ENCODE measurements at places on chromosomes 12 and 14.

DNA sequence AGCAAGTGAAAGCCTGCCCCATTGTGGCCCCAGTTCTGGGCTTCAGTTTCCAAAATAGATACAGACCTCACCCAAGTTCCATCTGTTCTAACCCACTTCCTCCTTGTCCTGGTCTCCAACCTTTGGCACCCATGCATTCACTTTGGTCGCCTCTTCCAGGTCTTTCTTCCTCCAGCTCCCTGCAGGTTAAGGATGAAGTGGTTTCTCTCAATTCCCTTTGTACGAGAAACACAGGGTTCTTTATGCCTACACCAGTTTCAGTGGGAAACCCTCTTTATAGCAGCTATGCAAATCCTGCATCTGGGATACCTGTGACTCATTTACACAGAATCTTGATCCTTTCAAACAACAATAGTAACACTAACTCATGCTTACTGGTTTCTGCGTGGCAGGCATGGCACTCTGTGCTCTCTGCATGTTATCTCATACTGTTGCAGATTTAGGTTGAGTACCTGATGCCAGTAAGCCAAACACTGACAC is 110.6 kb upstream of the AMIGO2 start:
- no peaks in the 10 kb centered on the region for H3K27me3 ChIP-seq
- DNase-seq, result no peak
- no peak overlapping the region for H3K27ac ChIP-seq
- no peak overlapping the region for H3K4me3 ChIP-seq
- H3K4me1 ChIP-seq, result peaks cover 14% of the 10 kb centered on the region
- no peaks in the 10 kb centered on the region for H3K36me3 ChIP-seq

DNA sequence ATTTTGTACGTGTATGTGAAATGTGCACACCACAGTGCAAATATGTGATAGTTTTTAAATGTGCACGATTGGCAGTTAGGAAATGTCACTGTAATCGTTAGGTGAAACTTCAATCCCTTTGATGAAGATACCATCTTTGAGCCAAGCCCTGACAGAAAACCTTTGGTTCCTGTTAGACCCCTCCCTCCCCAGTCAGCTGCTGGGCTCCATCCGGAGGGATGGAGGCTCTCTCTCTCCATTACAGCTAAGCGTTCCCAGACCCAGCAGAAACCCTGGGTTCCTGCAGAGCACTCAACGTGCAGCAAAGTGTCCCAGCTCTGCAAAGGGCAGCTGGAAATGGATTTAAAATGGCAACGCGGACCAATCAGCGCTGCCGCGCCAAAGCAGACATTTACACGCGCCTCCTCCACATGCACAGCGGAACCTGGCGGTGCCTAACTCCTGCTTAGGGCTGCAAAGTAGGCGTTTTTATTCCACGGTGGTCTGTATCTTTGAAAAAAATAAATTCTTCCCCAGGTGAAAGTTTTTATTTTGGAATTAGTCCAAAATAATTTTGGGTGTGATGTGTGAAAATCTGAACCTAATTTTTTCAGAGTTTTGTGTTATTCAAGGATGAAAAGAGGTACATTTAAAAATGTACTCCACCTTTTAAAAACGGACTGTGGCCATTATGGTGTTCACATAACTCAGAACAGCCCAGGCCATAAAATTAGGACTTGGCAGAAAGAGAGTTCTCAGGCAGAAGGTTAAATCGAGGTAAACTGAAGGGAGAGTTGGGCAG is 1.4 kb upstream of the HMGA2 start:
- peak; percentile 87 for DNase-seq
- H3K4me3 ChIP-seq, result peak overlapping the region; percentile 93
- peaks cover 16% of the 10 kb centered on the region for H3K4me1 ChIP-seq
- peak overlapping the region; percentile 76 for H3K27ac ChIP-seq

GRCh38 chr14:41986083-41986645 is 379.5 kb downstream of the LRFN5 start:
- H3K4me3 ChIP-seq, result no peak overlapping the region
- no peaks in the 10 kb centered on the region for H3K4me1 ChIP-seq
- no peaks in the 10 kb centered on the region for H3K36me3 ChIP-seq
- DNase-seq, result no peak

DNA sequence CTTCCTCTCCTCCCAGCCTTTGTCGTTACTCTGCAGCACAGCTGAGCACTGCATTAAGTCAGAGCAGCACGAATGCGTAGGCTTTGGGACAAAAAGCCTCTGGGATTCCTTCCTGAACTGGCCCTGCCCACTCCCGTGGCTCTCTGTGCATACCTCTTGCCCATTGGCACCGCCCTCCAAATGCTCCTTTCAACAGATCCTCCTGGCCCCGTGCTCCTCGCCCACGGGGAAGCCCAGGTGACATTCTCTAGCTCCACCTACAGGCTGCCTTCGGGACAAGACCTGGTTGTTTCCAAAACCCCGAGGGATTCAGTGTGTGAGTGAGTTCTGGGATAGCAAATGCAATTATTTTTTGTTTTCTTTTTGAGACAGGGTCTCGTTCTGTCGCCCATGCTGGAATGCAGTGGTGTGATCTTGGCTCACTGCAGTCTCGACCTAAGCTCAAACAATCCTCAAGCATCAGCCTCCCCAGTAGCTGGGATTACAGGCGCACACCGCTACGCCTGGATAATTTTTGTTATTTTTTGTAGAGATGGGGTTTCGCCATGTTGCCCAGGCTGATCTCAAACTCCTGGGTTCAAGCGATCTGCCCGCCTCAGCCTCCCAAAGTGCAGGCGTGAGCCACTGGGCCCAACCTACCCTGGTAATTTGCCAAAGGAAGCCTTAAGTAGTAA is 17.9 kb upstream of the TDRD9 start:
- no peak overlapping the region for H3K4me3 ChIP-seq
- H3K36me3 ChIP-seq, result peaks cover 30% of the 10 kb centered on the region
- no peaks in the 10 kb centered on the region for H3K27me3 ChIP-seq
- peak; percentile 95 for DNase-seq

GRCh38 chr12:52126605-52127578 is 47.4 kb downstream of the SMIM41 start:
- H3K36me3 ChIP-seq, result no peaks in the 10 kb centered on the region
- H3K27me3 ChIP-seq, result no peaks in the 10 kb centered on the region
- H3K4me3 ChIP-seq, result no peak overlapping the region
- no peaks in the 10 kb centered on the region for H3K4me1 ChIP-seq

DNA sequence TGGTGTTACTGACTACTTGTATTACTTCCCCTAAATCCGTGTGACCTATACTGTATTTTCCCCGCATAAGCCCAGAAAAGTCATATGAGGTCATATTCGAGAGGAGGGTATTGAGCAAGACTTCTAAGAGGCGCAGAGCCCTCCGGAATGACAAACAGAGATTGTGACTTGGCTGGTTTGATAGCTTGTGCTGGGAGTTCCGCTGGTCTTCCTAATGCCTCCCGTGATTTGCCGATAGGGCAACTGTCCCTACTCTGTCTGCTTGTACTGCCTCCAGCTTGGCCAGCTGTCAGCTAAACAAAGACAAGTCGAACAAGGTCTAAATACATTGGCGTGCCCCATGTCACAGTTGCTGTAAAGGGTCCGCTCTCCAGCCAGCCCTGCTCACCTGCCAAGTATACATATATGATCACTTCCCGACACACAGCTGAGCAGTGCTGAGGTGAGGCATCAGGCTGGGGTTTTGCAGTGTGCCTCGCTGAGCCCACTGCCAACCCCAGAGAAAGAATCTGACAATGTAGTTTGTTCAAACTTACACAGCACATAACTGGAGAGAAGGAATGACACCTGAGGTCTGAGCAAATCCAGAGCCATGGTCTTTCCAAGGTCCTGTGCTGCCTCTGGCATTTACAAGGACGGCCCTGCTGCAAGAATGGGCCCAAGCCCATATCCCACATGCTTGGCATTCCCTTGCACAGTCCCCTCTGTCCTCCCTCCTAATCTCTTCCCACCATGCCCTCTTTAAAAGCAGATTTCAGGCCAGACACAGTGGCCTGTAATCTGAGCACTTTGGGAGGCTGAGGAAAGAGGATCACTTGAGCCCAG is 23.7 kb downstream of the LGMN start:
- H3K4me1 ChIP-seq, result peaks cover 29% of the 10 kb centered on the region

DNA sequence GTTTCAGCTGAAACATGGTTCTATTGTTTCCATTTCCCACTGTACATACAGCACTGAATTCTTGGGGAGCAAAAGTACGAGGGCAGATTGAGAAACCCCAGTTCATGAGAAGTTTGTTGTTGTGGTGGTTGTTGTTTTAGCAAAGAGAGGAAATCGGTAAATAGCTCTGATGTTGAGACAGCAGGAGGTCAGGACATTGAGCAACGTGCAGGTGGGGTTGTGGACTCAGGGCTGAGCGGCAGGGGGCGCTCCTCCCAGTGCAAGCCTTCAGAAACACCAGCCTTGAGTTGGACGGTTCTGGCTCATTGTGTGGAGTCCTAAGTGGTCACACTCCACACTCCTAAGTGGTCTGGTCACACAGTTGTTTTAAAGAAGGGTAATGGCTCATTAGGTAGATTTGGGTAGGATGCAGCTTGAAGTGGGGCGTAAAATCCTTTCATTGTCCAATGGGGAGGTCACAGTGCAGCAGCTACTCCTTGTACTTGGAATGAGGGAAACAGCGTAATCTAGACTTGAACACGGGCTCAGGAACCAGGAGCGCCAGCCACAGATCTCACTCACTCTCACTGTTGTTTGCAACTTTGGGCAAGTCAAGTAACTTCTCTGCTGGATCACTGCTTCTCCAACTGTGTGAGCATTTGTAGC is 14.5 kb upstream of the PWP1 start:
- no peaks in the 10 kb centered on the region for H3K27me3 ChIP-seq
- H3K4me1 ChIP-seq, result no peaks in the 10 kb centered on the region
- no peak overlapping the region for H3K4me3 ChIP-seq
- H3K36me3 ChIP-seq, result no peaks in the 10 kb centered on the region
- peak; percentile 34 for DNase-seq

DNA sequence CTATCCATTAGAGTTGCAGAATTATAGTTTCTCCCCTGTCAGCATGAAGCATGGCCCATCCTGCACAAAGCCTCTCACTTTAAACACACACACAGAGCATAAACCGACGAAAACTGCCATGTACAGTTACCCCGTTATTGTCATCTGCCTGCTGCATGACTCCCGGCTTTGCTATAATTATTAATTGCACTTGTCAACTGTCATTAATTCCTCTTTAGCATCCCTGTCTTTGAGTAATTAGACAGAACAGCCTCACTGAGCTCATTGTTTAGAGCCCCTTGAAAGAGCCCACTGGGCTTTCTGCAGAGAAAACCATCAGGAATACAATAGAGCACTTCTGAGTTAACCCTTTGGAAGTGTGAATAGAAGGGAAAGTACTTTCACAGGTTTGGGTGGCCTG is 307.2 kb upstream of the SOX5 start:
- H3K4me1 ChIP-seq, result peaks cover 11% of the 10 kb centered on the region
- no peaks in the 10 kb centered on the region for H3K27me3 ChIP-seq
- no peak overlapping the region for H3K4me3 ChIP-seq

GRCh38 chr14:31884776-31885379 is 192.2 kb upstream of the ARHGAP5 start:
- H3K27ac ChIP-seq, result no peak overlapping the region
- DNase-seq, result peak; percentile 13
- H3K36me3 ChIP-seq, result no peaks in the 10 kb centered on the region
- no peak overlapping the region for H3K4me3 ChIP-seq

- no peak overlapping the region for H3K4me3 ChIP-seq
- peaks cover 68% of the 10 kb centered on the region for H3K27me3 ChIP-seq
- DNase-seq, result no peak
- H3K4me1 ChIP-seq, result no peaks in the 10 kb centered on the region
These were observed 3.9 kb downstream of the LRCOL1 start for GRCh38 chr12:132606466-132606865.

GRCh38 chr12:106248312-106248845 is 559 bp upstream of the CKAP4 start:
- H3K27ac ChIP-seq, result peak overlapping the region; percentile 93
- DNase-seq, result peak; percentile 90
- H3K4me1 ChIP-seq, result peaks cover 16% of the 10 kb centered on the region
- no peaks in the 10 kb centered on the region for H3K36me3 ChIP-seq
- peak overlapping the region; percentile 49 for H3K4me3 ChIP-seq
- H3K27me3 ChIP-seq, result no peaks in the 10 kb centered on the region

DNA sequence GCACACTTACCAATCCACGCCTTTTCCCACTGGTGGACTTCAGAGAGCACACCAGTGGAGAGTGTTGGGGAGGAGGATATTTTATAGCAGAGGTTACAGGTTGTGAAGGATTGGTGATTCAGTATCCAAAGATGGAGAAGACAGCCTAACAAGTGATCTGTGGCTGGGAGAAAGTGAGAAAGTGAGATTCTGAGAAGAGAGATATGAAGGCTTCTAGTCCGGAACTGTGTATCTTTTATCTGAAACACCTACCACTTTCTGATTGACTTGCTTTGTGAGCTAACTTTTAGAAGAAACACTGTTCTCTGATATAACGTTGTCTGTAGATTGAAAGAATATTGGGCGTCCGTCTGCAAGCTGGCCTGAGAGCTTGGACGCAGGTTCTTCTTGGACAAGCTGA is 24.0 kb downstream of the DYNC1H1 start:
- no peaks in the 10 kb centered on the region for H3K27me3 ChIP-seq
- H3K4me3 ChIP-seq, result no peak overlapping the region
- H3K36me3 ChIP-seq, result peaks cover 82% of the 10 kb centered on the region
- no peak overlapping the region for H3K27ac ChIP-seq
- no peak for DNase-seq

DNA sequence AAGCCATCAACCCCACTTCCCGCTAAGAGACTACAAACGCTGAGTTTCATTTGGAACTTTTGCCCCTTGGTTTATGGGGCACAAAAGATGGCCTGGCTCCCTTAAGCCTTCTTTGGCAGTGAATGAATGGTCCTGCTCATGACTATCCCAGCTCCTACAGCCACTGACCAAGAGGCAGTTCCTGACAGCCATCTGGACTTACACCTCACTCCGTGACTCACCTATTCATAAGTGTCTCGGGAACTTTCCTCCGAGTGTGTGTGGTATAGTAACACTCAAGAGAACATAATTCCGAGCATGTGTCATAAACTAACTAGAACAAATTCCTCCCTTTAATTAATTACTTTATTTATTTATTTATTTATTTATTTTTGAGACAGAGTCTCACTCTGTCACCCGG is 51.9 kb upstream of the NUDT4 start:
- DNase-seq, result peak; percentile 10
- H3K4me3 ChIP-seq, result no peak overlapping the region
- H3K36me3 ChIP-seq, result no peaks in the 10 kb centered on the region

- H3K27me3 ChIP-seq, result no peaks in the 10 kb centered on the region
- no peaks in the 10 kb centered on the region for H3K36me3 ChIP-seq
- no peak overlapping the region for H3K4me3 ChIP-seq
- no peak overlapping the region for H3K27ac ChIP-seq
These were observed 71.7 kb upstream of the ANO2 start for GRCh38 chr12:6016756-6017155.

- no peak overlapping the region for H3K4me3 ChIP-seq
- no peaks in the 10 kb centered on the region for H3K36me3 ChIP-seq
- H3K4me1 ChIP-seq, result peaks cover 6% of the 10 kb centered on the region
- no peak for DNase-seq
- no peak overlapping the region for H3K27ac ChIP-seq
These were observed 58.9 kb upstream of the FRMD6 start for GRCh38 chr14:51592836-51593235.

DNA sequence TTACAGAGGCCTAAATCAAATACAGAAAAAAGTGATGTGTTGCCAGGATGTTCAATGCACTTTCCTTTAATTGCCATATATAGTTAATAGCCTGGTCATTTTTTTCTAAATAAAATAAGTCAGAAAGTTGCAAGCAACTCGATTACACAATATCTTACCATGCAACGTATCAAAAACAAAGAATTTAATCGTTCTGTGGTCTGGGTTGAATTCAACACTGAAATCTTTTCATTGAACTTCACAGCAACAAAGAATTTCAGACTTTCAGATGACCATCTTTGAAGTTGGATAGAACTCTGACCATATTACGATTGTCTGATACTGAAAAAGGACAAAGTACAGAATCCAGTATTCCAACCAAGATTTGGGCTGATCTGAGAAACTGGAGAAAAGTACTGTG is 231.9 kb downstream of the SLC25A21 start:
- H3K27ac ChIP-seq, result no peak overlapping the region
- H3K4me3 ChIP-seq, result no peak overlapping the region
- peaks cover 37% of the 10 kb centered on the region for H3K27me3 ChIP-seq
